ENCODE measurements at places on chromosomes 3 and 15. TPM values are rescaled to one million over a fixed set of nuclear protein-coding genes. Genes with fewer than 3 reads are reported as not detected.

DNA sequence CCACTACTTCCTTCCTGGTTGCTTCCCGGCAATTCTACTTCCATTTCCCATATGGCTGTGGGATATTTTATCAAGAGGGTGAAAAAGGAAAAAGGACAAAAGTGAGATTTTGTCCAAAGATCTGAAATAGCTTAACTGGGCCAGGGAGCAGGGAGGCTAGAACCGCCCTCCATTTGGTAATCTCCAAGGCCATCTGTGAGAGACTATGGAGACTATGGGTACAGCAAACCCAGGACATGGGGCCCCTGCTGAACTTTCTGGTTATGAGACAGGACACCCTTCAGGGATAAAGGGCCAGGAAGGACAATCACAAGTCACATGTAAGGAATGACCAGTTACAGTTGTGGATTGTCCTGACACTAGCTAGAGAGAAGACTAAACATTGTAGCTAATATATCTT, 24.3 kb downstream of the ZSCAN2 start:
- no peak for DNase-seq

- DNase-seq, result no peak
Observed at GRCh38 chr15:98812716-98813446, 164.5 kb downstream of the IGF1R start.

Gene TMEM45A
- 0.87 TPM for total RNA-seq

- no peak for DNase-seq
Observed at GRCh38 chr3:49724586-49724985, 835 bp upstream of the GMPPB start.

- DNase-seq, result no peak
Observed at GRCh38 chr3:127691489-127691888, 18.7 kb downstream of the ABTB1 start.

DNA sequence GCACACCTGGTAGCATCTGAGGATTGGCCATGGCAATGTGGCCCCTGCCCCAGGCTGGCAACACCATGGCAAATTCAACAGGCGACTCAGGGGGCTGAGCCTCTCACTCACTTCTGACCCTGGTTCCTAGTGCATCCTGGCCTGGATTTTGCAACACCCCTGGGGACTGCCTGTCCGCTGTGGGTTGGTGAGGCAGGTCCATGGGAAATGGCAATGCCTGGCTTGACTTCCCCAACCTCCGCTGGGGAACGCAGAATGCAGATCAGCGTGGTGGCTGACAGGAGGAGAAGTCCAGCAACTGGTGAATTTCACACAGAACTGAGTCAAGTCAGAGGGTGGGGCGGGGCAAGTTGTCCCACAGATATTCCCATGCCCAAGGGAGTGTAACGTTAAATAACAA, 3.9 kb upstream of the PSTPIP1 start:
- no peak for DNase-seq

Gene CD86
- total RNA-seq, result not detected

Gene RBP2
- not detected for total RNA-seq

Gene AGBL1
- not detected for total RNA-seq

GRCh38 chr3:44555723-44556122, 730 bp downstream of the ZKSCAN7 start:
- no peak for DNase-seq

Gene PLA2G4D
- total RNA-seq, result not detected

Gene CCNL1
- 86.8 TPM for total RNA-seq

Gene C2CD4A
- total RNA-seq, result not detected

GRCh38 chr3:65595222-65596028, 443.3 kb downstream of the MAGI1 start:
- DNase-seq, result no peak

Gene SERINC4
- total RNA-seq, result 0.13 TPM
